ENCODE measurements at places on chromosomes 7 and 10.

GRCh38 chr7:130683026-130683425 is 3.3 kb downstream of the TSGA13 start:
- no peak for DNase-seq

DNA sequence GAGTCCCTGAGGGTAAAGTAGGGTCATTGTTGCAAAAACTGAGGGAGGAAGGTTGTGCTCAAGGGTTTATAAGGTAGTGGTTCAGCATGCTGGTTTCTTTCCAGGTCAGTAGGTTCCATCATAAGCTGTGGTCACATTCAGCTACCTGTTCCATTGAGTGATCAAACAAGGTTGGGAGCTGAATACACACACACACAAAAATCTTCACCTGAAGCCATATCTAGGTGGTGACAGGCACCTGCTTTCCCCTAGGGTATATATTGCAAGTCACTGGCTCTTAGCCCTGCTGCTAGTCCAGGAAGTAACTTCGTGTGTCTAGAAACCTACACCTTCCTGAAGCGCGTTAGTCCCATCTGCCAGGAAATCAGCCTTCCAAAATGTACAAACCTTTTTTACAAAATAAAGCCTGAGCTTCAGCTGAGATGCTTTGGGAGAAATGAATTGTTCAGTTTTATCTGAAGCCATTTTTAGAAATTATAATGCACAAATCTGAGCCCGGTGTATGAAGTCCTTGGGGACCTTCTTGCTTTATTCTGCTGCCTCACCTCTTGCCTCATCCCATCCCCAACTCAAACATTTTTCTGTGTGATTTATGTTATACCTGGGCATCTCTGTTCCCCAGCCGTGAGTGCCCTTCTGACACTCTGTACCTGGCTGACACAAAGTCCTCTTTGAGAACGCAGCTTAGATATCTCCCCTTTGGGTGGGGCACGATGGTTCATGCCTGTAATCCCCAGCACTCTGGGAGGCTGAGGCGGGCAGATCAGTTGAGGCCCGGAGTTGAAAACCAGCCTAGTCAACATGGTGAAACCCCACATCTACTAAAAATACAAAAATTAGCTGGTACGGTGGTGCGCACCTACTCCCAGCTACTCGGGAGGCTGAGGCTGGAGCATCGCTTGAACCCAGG is 10.6 kb upstream of the LAMTOR4 start:
- no peak for DNase-seq

- DNase-seq: no peak
These were observed 132.1 kb downstream of the SMURF1 start for GRCh38 chr7:99011706-99012404.

GRCh38 chr10:4141471-4141870 is 356.5 kb upstream of the KLF6 start:
- DNase-seq: no peak

- DNase-seq: no peak
These were observed 133.2 kb upstream of the TBX20 start for GRCh38 chr7:35386816-35387706.

- no peak for DNase-seq
These were observed 5.1 kb downstream of the STK31 start for GRCh38 chr7:23715099-23715498.

DNA sequence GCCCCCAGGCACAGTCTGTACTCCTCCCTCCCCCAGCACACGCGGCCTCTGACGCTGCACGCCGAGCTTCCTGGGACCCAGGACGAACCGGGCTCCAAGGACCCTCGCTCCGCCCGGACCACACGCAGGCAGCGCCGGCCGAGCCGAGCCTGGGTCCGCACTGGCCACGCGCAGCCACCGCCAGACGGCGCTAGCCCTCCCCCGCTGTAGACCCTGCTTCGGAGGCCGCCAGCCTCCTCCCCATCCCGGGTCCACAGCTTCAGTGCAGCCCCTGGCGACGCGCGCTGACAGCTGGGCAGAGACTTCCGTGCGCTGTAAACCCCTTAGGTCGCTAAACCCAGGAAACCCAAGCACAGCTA is 936 bp upstream of the TCERG1L start:
- no peak for DNase-seq

DNA sequence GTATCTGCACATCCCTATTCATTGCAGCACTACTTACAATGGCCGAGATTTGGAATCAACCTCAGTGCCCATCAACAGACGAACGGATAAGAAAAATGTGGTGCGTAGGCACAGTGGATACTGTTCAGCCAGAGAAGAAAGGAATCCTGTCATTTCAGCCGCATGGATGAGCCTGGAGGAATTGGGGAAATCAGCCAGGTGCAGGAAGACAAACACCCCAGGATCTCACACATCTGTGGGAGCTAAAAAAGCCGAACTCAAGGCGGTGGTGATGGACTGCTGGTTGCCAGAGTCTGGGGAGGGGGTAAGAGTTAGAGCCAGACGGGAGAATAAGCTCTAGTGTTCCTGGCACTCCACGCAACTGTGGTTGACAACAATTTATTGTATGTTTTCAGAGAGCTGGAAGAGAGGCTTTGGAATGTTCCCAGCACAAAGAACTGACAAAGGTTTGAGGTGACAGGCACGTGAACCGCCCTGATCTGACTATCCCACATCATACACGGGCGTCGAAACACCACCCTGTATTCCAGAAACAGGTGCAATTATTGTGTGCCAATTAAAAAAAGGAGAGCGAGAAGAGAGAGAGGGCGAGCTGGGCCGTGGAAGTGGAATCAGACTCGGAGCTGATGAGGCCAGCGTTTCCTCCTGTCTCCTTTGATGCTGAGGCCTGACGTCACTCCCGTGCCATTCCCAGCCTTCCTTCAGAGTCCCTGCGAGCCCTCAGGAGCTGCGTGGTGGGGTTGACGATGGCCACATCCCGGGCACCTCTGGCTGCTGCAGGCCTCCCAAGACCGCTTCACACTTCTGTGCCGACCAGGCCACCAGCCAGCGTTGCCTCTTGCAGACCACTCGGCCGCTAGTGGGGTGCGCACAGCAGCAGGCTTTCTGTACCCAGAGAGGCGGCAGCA is 189.5 kb downstream of the DNAJB6 start:
- no peak for DNase-seq

DNA sequence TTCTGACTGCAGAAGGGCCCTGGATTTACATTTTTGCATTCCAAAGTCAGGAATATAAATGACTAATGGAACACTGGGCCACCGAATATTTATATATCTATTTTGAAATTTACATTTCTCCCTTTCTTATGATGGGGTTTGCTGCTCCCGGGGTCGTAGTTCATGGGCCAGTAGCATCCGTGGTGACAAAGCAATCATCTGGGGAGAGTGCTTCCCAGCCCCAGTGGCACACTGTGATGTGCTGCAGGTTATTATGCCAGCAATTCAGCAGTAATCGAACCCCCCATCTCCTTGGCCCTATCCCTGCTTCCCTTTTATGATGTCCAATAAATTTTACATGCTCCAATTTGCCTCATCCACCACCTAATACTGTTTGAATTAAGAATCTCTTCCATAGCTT is 837.5 kb downstream of the LRMDA start:
- no peak for DNase-seq

GRCh38 chr10:78623578-78624215 is 445.1 kb upstream of the ZMIZ1 start:
- DNase-seq: no peak

DNA sequence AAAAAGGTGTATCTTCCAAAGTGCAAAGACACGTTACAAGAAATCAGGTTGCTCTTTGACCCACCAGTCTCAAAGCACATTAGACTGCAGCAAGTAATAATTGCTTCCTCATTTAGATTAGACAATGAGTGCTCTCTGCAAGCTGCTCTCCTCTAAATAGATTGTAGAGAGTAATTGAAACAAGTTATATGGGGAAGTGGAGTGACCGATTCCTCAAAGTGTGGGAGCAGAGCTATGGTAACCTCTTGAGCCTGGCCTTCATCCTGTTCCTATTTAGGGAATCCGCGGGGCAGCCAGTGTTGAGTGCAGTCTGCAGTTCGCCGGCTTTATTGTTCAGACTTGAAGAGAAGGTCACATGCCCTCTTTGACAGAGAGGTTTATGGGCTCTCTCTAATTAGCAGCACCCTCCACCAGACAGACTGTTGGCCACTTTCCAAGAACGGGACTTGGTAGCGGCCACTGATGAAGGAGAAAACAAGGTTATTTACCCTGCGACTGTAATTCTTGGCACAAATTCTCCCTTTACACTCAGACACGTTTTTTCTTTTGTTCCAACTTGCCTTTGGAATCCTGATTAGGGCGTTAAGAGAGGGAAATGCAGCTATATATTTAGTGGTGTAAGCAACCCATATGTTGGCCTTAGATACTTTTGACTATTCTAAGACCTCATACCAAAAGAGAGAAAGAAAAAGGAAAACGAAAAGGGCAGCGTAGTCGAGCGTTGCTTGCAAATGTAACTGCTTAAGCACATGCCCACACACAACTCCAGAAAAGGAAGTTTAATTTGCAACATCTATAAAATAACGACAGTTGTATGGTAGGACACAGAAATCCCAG is 107.5 kb downstream of the REEP3 start:
- no peak for DNase-seq

- no peak for DNase-seq
These were observed 193.2 kb downstream of the ELMO1 start for GRCh38 chr7:37255327-37255944.

GRCh38 chr10:42782446-42783180 is at the start of gene BMS1:
TSS of gene BMS1 (plus strand) at chr10:42782795. CDS start at chr10:42784395, 1,600 bp downstream.
- DNase-seq: peak; percentile 79

DNA sequence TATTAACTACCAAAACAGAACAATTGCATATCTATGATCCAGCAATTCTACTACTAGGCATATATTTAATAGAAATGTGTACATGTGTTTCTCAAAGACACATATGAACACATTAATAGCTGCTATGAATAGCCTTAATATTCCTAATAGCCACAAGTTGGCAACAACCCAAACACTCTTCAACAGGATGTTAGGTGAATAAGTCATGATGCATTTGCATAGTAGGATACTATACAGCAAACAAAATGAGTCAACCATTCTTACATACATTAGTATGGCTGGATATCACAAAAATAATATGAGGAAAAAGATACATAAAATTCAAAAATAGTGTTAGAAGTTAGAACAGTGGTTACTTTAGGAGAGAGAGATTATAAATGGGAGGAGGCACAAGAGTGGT is 26.8 kb upstream of the ZNF746 start:
- no peak for DNase-seq

DNA sequence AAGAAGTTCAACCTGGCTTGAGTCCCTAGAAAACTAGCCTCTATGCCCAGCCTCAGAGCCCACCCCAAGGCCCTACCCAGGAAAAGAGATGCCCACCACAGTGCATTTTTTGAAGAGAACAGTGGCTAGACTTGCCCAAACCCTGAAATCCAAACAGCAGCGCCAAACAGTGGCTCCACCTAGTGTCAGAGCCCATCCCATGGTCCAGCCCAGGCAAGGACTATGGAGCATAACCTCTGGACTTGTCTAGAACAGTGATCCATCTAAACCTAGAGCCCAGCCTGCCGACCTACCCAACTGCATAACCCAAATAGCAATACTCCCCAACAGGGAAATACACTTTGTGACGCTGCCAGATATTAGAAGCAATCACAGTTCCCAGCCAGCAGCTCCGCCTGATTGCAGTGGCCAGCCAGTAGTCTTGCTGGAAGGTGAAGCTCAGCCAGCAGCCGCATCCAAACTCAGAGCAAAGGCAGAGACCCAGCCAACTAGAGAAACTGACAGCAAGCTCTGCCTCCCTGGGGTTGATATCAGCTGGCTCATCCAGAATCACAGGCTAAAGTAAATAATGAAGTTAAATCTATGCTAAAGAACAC is 44.5 kb downstream of the HBP1 start:
- no peak for DNase-seq

- DNase-seq: no peak
These were observed 97.5 kb downstream of the MICALL2 start for GRCh38 chr7:1361756-1362125.

DNA sequence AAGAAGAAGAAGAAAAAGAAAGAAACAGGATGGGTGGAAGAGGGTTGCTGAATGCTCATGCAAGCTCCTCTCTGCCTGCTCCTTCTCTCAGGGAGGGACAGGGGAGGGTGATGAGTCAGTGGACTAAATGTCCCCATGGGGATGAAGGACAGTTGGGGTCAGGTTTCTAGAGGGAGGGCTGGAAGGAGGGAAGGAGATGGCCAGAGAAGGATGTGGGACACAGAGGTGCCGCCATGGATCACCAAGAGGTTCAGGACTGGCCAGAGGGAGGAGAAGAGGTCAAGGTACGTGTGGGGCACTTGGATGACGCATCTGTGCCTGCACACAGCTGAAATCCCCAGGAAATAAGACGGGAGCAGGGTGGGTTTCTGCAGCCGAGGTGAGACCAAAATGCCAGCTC is 88.9 kb upstream of the GTF2I start:
- DNase-seq: no peak

DNA sequence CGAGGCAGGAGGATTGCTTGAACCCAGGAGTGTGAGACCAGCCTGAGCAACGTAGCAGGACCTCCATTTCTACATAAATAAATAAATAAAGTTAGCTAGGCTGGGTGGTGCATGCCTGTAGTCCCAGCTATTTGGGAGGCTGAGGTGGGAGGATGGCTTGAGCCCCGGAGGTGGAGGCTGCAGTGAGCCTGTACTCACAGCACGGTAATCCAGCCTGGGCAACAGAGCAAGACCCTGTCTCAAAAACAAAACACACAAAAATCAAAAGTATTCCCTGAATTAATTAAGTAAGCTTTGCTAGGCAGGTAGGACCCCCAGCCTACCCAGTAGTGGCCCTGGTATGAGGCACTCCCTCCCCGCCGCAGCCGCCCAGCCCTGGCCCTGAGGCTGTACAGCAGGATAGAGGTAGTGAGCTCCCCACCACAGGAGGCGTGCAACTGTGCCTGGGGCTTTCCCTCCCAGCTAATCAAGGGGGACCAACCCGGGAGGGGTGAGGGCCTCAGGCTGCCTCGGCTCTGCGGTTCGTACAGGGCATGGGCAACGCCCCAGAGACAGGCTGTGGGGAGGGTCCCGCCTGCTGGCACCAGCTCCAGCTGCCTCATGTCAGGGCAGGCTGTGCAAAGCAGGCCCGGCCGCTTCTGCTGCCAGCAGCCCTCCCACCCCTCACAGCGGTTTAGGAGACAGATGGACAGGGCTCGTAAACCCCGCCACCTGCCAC is 1.0 kb upstream of the CYP2W1 start:
- DNase-seq: no peak

GRCh38 chr7:1058821-1059199 is 14.5 kb downstream of the GPR146 start:
- DNase-seq: no peak

GRCh38 chr10:74558897-74559296 is 267.5 kb upstream of the KAT6B start:
- no peak for DNase-seq

- DNase-seq: no peak
These were observed 54.3 kb upstream of the WAC start for GRCh38 chr10:28478646-28479045.

DNA sequence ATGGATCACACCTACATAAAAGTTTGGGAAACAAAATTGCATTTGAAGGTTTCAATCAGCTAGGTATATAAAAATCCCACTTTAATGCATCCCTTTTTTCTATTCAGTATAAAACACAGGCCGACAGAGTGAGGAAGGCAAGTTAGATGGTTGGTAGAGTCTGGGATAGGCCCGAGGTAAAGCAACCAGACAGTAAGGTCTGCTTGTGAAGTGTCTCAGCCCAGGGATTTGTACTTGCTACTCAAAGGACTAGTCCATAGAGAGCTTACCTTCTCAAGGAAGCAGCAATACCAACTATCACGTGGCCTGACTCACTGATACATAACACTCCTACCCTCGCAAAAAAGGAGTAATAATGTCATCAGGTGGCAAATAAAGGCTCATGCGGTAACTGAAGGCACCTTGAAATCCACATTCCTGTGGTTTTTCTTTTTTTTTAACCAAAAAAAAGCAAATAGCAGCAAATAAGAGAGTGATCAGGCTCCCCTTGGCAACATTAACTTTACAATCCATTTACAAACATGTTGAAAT is 56.2 kb upstream of the ATP6V0A4 start:
- no peak for DNase-seq

All from activated T-cell treated with anti-CD3 and anti-CD28 coated beads, Interleukin-2, amount 50 U/mL, for 4 hours (primary cell).